Testis (tissue), 5 donors: ENCODE measurements at places on chromosomes 4 and X. TPM values are rescaled to one million over a fixed set of nuclear protein-coding genes. Genes with fewer than 3 reads are reported as not detected.

- H3K36me3 ChIP-seq = no peaks in the 10 kb centered on the region
- no peaks in the 10 kb centered on the region for H3K27me3 ChIP-seq
- H3K27ac ChIP-seq = no peak overlapping the region
- no peaks in the 10 kb centered on the region for H3K4me1 ChIP-seq
These were observed 67.4 kb downstream of the MANBA start for GRCh38 chr4:102693262-102693850.

GRCh38 chrX:152037183-152037582 lies 62.7 kb upstream of the GABRE start:
- no peaks in the 10 kb centered on the region for H3K4me1 ChIP-seq
- H3K27me3 ChIP-seq = no peaks in the 10 kb centered on the region
- no peak overlapping the region for H3K27ac ChIP-seq
- H3K36me3 ChIP-seq = no peaks in the 10 kb centered on the region

GRCh38 chrX:133454491-133454914 lies 39.2 kb upstream of the GPC4 start:
- DNase-seq = no peak
- H3K27ac ChIP-seq = no peak overlapping the region
- no peaks in the 10 kb centered on the region for H3K36me3 ChIP-seq
- no peaks in the 10 kb centered on the region for H3K27me3 ChIP-seq
- H3K4me3 ChIP-seq = no peak overlapping the region
- H3K4me1 ChIP-seq = no peaks in the 10 kb centered on the region

DNA sequence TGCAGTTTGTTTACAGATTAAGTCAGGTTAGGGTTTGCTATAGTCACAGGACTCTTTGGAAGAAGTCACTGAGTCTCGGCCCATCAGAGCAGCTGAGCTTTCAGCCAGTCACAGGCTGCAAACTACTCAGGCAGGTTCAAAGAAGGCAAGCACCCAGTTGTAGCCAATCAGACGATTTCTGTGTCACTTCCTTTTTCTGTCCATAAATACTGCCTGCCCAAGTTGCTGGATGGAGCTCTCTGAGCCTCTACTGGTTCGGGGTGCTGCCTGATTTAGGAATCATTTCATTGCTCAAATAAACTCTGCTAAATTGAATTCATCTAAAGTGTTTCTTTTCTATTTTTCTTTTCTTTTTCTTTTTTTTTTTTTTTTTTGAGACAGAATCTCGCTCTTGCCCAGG lies 7.3 kb upstream of the SH3BP2 start:
- DNase-seq = no peak
- no peaks in the 10 kb centered on the region for H3K27me3 ChIP-seq
- no peaks in the 10 kb centered on the region for H3K36me3 ChIP-seq
- no peak overlapping the region for H3K27ac ChIP-seq
- peaks cover 18% of the 10 kb centered on the region for H3K4me1 ChIP-seq
- no peak overlapping the region for H3K4me3 ChIP-seq

DNA sequence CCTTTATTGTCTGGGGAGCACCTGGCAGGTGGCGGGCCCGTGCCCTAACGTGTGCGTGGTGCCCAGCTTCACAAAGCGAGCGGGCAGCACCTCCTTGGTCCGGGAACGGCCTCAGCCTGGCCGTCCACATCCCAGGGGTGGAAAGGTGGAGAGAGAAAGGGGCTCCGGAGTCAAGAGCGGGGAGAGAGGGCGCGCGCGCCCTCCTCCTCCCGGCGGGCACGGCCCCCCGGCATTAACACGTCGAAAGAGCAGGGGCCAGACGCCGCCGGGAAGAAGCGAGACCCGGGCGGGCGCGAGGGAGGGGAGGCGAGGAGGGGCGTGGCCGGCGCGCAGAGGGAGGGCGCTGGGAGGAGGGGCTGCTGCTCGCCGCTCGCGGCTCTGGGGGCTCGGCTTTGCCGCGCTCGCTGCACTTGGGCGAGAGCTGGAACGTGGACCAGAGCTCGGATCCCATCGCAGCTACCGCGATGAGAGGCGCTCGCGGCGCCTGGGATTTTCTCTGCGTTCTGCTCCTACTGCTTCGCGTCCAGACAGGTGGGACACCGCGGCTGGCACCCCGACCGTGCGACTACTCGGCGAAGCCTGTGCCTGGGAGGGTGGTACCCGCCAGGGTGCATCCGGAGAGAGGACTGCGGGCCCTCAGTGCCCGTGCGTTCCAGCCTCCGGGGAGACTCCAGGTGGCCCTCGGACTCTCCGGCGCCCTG lies at the start of gene KIT:
TSS of gene KIT (plus strand) at position 407 of the 701 bp plus-strand sequence. CDS start at position 465, 58 bp downstream.
- peak within 1 kb of the TSS; percentile 29 for H3K27ac ChIP-seq
- no peaks in the 10 kb centered on the region for H3K27me3 ChIP-seq
- H3K4me1 ChIP-seq = peaks cover 18% of the 10 kb centered on the region
- peak within 1 kb of the TSS; percentile 51 for H3K4me3 ChIP-seq
- H3K36me3 ChIP-seq = no peaks in the 10 kb centered on the region

- no peak overlapping the region for H3K27ac ChIP-seq
- H3K36me3 ChIP-seq = no peaks in the 10 kb centered on the region
- DNase-seq = peak; percentile 26
- no peak overlapping the region for H3K4me3 ChIP-seq
- H3K27me3 ChIP-seq = no peaks in the 10 kb centered on the region
- no peaks in the 10 kb centered on the region for H3K4me1 ChIP-seq
These were observed 187.3 kb upstream of the CXCL13 start for GRCh38 chr4:77418333-77418732.

GRCh38 chr4:149347139-149347538 lies 468.5 kb downstream of the IQCM start:
- no peaks in the 10 kb centered on the region for H3K36me3 ChIP-seq
- H3K4me3 ChIP-seq = no peak overlapping the region
- H3K27ac ChIP-seq = no peak overlapping the region
- no peaks in the 10 kb centered on the region for H3K4me1 ChIP-seq
- no peaks in the 10 kb centered on the region for H3K27me3 ChIP-seq

DNA sequence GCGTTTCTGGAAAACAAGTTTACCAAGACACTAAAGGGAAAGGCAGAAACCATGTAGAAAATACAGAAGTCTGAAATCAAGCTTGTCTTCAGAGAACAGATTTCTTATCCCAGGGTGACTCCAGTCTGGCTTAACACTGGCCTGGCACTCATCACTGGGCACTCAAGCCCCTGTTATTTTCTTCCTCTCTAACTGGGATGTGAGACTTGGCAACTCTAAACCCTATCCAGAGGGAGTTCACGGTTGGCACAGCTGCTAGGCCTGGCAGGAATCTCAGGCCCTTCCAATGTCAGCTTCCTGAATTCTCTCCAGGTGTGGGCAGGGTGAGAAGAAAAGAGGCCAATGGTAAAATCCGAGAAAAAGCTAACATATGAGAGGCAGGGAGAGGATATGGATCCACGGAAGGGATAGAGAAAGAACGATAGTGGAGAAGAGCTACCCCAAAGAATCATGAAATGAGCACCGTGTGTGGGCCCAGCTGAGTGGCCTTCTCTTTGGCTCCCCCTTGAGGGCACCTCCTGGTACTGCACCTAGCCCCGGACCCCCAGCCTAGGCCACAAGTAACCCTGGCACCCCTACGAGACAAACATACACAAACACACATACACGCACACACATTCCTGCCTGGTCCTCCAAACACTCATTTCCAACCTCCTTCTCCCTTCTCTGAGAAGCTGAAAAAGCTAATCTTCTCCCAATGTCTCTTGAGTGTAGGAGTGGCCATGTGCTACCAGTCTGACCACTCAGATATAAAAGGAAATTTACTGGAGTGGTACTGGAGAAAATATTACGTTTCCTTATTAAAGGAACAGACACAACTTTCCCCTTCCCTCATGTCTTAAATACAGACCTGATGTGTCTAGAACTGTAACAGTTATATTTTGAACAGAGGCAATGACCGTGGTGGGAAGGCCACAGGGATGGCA lies 16.6 kb upstream of the PTCHD1 start:
- no peak overlapping the region for H3K27ac ChIP-seq
- no peaks in the 10 kb centered on the region for H3K27me3 ChIP-seq
- H3K4me1 ChIP-seq = no peaks in the 10 kb centered on the region
- DNase-seq = peak; percentile 48
- H3K36me3 ChIP-seq = no peaks in the 10 kb centered on the region

GRCh38 chr4:28092610-28093009 lies 1232.0 kb downstream of the STIM2 start:
- H3K36me3 ChIP-seq = no peaks in the 10 kb centered on the region
- H3K4me1 ChIP-seq = no peaks in the 10 kb centered on the region
- H3K27ac ChIP-seq = no peak overlapping the region
- no peak overlapping the region for H3K4me3 ChIP-seq
- DNase-seq = no peak
- no peaks in the 10 kb centered on the region for H3K27me3 ChIP-seq

- H3K27ac ChIP-seq = no peak overlapping the region
- H3K27me3 ChIP-seq = no peaks in the 10 kb centered on the region
- no peaks in the 10 kb centered on the region for H3K4me1 ChIP-seq
- no peak overlapping the region for H3K4me3 ChIP-seq
These were observed 100.5 kb downstream of the PRDM5 start for GRCh38 chr4:120821977-120822376.

The ITGB1BP2 gene
- total RNA-seq = 6.1 TPM

The PHEX gene
- total RNA-seq = 0.31 TPM

The KLF3 gene
- 24.6 TPM for total RNA-seq

The ZDHHC15 gene
- 3.5 TPM for total RNA-seq
